ENCODE measurements at places on chromosomes 12 and 14. TPM values are rescaled to one million over a fixed set of nuclear protein-coding genes. Genes with fewer than 3 reads are reported as not detected.

- no peak for DNase-seq
Measured at GRCh38 chr14:90750701-90751100, 65.5 kb downstream of the TTC7B start.

DNA sequence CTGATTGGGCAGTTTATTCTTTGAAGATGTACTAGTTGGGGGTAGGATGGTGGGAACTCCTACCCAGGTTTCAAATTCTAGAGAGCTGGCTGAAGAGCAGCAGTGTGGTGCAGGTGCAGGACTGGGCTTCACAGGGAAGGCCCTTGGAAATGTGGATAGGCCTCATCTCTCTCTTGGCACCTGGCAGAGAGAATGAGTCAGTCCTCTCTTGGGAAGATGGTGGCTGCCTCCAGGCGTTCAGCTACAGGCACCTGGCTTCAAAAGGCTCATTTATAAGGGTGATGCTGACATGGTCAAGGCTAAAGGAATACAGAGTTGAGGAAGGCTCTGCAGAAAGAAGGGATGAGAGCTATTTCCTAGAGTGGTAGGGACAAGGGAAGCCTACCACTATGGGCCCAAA lies 179.7 kb upstream of the VASH1 start:
- DNase-seq = peak; percentile 47

GRCh38 chr14:33484264-33484663 lies 466.6 kb downstream of the EGLN3 start:
- no peak for DNase-seq

Gene RNASE1
- total RNA-seq = 171 TPM

Gene CLEC1B
- not detected for total RNA-seq

Gene CD27
- not detected for total RNA-seq

Data from cardiac septum (tissue), 1 donor.